ENCODE measurements at places on chromosomes 2 and 18.

GRCh38 chr2:197804758-197805714 is 643 bp downstream of the PLCL1 start:
- DNase-seq: peak; percentile 26

DNA sequence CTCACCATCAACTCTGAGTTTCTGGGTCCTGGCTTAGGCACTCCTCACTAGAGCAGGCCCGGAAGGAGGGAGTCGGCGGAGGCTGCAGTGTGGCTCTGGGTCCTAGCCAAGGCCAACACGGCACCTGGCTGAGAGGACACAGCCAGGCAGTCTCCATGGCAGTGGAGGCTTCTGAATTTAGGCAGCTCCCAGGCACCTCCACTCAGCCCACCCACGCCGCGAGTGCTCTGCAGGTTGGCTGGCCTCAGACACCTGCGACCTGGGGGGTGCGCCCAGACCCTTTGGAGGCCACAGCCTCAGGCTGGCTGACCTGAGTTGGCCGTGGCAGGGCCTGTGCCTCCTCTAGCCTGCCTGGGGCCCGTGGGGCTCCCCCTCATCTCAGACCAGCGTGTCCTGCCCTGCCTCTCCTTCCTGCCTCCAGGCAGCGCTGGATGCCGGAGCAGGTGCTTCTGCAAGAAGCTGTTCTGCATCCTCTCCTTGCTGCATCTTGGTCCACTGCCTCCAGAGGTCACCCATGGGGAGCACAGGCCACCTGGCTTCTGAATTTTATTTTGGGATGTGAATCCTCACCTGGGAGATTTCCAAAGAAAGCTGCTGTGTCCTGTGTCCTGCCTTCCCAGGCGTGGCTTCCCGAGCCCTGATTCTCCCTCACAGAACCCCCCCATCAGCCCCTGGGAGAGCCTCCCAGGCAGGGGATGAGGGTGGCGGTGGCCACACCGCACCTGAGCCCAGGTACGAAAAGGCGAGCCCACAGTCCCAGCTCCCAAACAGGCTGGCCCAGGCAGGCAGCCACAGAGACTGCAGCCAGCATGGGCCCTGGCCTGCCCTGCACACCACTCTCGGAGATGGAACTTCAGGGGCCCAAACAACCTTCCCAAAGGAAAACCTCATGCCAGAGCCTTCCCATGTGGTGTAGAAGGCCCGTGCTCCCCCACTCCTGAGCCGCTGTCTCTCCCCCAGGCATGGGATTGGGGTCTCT is 23.4 kb downstream of the AQP12A start:
- no peak for DNase-seq

DNA sequence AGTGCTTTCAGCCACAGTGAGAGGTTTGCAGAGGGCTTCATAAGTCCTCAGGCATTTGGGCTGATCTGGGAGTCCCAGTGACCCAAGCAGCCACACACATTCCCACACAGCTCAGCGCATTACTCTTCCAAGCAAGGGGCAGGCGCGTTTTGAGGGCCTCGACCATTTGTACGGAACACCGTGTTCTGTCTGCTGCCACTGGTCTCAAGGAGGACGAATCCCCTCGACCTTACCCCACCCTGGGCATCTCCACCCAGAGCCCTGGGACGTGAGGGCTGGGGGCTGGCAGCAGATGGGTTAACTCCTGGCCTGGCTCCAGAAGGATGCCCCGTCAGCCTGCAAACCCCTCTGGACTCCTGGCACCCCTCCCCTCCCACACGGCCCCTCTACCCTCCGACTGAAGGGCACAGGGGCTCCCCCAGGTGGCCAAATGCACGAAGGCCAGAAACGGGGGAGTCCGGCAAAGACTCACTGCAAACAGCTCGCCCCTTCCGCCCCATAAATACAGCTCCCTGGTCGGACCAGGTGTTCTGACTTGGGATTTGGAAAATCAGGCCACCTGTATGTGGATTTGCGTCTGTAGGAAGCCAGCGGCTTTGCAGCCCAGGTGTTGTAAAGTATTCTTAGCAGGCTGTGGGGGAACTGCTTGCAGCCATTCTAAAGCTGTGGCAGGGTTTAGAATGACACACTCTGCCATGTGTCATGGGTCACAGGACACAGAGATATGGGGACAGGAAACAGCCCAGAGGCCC is 33.6 kb upstream of the PTMA start:
- peak; percentile 36 for DNase-seq

DNA sequence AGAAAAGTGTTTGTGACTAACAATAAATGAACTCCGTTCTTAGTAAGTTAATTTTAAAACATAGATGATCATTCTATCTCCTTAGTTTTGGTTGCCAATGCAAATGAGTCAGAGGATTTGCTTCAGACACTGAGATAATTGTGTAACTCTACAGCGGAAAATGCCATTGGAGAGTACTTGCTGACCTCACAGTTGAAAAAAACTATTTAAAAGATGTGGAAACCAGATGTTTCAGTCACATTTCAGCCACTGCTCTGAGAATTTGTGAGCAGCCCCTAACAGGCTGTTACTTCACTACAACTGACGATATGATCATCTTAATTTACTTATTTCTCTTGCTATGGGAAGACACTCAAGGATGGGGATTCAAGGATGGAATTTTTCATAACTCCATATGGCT is at the start of gene TNFAIP6:
TSS of gene TNFAIP6 (plus strand) at position 234 of the 400 bp plus-strand sequence. CDS start at position 309, 75 bp downstream.
- DNase-seq: no peak

GRCh38 chr2:173357346-173357745 is 2.7 kb downstream of the CDCA7 start:
- DNase-seq: no peak

DNA sequence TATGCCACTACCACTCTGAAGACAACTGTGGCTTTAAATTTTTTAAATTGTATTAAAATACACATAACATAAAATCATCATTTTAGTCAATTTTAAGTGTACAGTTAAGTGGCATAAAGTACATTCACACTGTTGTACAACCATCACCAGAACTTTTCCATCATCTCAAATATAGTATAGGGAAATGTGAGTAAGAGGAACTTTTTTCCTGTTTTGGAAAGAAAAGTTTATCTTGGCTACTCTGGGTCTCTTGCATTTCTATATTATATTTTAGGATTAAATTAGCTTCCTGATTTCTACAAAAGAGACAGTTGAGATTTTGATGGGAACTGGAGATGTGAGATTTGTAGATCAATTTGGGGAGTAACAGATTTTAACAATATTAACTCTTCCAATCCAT is 3.3 kb downstream of the TPGS2 start:
- no peak for DNase-seq
